ENCODE measurements at places on chromosomes 7 and 10.

- DNase-seq: no peak
Measured at GRCh38 chr7:6419310-6419773, 28.4 kb downstream of the DAGLB start.

GRCh38 chr7:33262476-33262875, 133.1 kb downstream of the BBS9 start:
- DNase-seq: peak; percentile 11

- DNase-seq: no peak
Measured at GRCh38 chr7:18541871-18542212, 46.3 kb downstream of the HDAC9 start.

DNA sequence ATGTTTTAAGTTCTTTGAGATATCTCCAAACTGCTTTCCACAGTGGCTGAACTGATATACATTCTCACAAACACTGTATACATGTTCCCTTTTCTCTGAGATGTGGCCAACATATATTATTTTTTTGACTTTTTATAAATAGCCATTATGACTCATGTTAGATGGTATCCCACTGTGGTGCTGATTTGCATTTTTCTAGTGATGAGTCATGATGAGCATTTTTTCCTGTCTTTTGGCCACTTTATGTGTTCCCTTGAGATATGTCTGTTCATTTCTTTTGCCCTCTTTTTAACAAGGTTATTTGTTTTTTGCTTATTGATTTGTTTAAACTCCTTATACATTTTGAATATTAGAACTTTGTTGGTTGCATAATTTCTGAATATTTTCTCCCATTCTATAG, 1055.1 kb downstream of the NXPH1 start:
- peak; percentile 88 for DNase-seq

DNA sequence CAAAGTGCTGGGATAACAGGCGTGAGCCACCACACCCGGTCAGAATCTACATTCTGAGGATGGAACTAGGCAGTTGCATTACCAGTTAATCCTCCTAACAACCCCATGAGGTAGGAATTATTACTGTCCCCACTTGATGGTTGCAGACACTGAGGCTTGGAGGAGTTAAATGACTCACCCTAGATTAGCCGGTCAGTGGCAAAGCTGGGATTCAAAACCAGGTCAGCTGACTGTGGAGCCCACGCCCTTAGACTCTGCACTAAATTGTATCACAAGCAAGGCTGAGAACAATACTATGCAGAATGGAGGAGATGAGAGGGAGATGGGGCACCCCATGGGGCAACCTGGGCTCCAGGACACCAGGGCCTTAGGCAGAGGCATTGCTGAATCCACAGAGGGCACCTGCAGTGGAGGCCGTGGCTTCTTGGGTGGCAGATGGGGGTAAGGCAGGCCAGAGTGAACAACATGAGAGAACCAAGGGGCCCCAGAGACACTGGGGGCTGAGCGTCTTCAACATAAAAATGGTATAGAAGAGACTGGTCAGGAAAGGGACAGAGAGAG, 723.4 kb downstream of the PARD3 start:
- no peak for DNase-seq

DNA sequence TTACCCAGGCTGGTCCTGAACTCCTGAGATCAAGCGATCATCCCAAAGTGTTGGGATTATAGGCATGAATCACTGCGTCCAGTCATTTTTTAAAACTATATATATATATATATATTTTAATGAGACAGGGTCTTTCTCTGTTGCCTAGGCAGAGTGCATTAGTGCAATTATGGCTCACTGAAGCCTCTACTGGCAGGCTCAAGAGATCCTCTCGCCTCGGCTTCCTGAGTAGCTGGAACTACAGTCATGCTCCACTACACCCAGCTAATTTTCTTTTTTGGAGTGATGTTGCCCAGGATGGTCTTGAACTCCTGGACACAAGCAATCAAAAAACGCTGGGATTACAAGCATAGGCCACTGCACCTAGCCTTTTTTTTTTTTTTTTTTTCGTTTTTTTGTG, 55.3 kb upstream of the KAT6B start:
- DNase-seq: no peak

DNA sequence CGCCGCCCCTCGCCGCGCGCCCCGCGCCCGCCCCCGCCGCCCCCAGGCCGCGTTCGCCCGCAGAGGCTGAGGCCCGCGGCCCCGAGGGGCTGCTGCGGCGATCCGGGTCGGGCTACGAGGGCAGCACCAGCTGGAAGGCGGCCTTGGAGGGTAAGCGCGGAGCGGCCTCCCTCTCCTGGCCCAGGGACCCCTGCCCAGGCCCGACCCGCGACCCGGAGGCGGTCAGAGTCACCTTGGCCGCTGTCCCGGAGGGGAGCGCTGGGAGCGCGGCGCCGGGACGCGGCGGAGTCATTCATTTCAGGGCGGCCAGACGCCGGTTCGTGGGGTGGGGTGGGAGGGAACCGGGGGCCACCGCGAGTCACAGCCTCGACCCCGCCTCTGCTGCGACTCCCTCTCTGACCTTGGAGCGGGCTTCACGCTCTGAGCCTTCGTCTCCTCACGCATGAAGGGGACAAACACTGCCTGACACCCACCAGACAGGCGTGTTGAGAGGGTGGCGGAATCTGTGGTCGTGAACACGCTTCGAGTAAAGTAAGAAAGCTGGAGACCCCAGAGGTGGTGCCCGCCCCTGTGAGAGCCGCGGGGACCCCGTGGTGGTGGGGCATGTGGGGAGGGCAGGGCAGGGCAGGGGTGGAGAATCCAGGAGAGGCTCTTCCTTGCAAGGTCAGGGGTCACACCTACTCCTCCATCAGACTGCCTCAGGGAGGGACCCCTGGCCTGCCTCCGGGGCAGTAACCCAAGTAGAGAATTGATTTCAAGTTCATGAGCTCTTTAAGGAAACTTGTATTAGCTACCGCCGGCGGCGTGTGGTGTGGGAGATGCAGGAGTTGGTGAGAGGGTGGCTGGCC, 707 bp downstream of the CLEC2L start:
- no peak for DNase-seq

GRCh38 chr7:69643708-69644445, 45.6 kb downstream of the AUTS2 start:
- DNase-seq: no peak

- DNase-seq: no peak
Measured at GRCh38 chr10:1939016-1939415, 201.7 kb upstream of the ADARB2 start.

- DNase-seq: peak; percentile 48
Measured at GRCh38 chr7:84336303-84336702, 141.7 kb upstream of the SEMA3A start.

GRCh38 chr10:54958844-54959243, 157.8 kb upstream of the PCDH15 start:
- DNase-seq: no peak

GRCh38 chr10:8336629-8337331, 282.3 kb downstream of the GATA3 start:
- DNase-seq: no peak

DNA sequence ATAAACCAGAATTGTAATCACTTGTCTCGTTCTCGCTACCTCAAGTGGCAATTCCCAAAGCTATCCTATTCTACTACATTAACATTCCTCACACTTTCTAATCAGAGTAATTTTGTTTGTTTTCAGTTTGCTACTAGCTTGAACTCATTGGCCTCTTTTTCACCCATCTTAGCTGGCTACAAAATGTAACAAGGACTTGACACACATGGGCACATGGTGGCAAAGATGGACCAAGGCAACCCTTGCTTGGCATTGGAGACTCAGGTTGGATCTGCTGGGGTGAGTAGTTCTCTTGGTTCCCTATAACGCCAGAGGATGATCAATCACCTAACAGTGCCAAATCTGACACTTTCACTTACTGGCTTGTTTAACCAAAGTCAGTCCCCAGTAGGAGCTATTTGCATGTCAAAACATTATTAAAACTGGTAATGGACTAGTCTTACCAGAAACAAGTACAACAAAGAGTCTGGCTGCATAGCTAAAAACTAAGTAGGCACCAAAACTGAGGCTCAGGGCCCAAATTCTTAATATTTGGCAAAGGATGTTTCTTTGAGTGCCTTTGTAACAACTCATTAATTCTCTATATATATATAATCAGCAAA, 1.9 kb downstream of the USP6NL start:
- no peak for DNase-seq

- DNase-seq: no peak
Measured at GRCh38 chr7:41900532-41900931, 197.6 kb upstream of the INHBA start.

- DNase-seq: no peak
Measured at GRCh38 chr10:69232736-69233480, 12.8 kb downstream of the HKDC1 start.

- DNase-seq: no peak
Measured at GRCh38 chr10:34964166-34964800, 125.9 kb downstream of the CUL2 start.

GRCh38 chr10:1634239-1634638, 103.1 kb downstream of the ADARB2 start:
- no peak for DNase-seq

DNA sequence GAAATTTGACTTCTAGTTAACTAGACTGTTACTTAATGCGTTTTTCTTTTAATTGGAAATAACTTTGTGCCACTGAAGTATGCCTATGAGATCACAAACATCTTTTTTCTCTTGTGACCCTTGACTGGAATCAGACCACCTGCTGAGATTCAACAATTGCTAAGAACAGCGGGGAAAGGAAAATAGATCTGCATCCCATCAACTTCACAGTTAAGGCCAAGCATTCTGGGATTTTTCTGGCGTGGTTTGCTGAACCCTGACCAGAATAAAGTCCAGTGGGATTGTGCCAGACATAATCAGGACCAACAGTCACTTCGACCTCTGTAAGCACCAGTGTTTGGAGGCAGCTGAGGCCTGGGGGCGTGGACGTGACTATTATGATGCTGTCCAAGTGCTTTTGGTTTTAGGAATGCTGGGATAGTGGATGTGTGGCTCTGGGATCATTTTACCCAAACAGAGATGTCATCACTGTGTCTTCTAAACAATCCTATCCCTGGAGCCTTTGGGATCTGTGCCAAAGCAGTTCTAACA, 373.3 kb upstream of the PRKCQ start:
- DNase-seq: no peak

DNA sequence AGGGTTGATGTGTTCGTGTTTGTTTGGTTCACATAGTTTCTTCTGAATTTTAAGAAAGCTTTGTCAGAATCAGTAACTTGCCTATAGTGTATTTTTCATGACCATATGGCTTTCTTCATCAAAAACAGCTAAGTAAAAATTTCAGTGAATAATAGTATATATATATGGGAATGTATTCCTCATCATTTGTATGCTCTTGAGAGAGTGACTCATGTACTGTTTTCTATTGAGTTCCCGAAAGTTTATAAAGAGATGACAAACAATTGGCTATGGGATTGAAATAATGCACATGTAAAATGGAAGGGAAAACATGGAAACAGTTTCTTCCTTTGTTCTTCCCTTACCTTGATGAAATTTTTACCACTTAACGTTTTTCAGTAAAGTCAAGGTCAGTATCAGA, 56.4 kb downstream of the KAT6B start:
- peak; percentile 27 for DNase-seq

DNA sequence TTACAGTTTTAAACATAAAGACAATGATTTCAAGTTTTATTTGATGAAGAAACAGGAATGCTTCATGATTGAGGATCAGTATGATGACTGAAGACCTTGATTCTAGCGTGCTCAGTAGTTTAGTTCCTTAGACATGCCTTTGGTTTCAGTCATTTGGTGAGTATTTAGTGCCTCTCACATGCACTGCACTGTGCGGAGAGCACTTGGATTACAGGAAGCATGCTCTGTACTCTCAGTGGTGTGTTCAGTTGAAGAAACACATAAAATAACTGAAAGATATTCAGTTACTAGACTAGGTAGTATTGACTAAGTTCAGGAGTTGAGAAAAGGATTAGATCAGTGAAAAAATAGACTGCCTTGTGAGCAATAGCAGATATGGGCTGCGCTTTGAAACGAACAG, 25.5 kb downstream of the RBM17 start:
- DNase-seq: no peak

DNA sequence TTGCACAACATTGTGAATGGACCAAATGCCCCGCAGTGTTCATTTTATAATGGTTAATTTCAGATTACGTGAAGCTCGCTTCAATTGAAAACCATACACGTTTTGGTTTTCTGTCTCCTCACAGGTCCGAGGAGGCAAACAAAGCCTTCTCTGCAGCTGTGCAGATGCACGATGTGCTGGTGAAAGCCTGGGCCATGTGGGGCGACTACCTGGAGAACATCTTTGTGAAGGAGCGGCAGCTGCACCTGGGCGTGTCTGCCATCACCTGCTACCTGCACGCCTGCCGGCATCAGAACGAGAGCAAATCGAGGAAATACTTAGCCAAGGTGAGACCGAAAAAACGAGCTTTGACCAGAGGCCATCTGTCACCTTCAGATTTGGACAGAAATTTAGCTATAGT, 110.3 kb downstream of the TRRAP start:
- DNase-seq: no peak

- no peak for DNase-seq
Measured at GRCh38 chr10:117264782-117265181, 23.9 kb downstream of the SLC18A2 start.

DNA sequence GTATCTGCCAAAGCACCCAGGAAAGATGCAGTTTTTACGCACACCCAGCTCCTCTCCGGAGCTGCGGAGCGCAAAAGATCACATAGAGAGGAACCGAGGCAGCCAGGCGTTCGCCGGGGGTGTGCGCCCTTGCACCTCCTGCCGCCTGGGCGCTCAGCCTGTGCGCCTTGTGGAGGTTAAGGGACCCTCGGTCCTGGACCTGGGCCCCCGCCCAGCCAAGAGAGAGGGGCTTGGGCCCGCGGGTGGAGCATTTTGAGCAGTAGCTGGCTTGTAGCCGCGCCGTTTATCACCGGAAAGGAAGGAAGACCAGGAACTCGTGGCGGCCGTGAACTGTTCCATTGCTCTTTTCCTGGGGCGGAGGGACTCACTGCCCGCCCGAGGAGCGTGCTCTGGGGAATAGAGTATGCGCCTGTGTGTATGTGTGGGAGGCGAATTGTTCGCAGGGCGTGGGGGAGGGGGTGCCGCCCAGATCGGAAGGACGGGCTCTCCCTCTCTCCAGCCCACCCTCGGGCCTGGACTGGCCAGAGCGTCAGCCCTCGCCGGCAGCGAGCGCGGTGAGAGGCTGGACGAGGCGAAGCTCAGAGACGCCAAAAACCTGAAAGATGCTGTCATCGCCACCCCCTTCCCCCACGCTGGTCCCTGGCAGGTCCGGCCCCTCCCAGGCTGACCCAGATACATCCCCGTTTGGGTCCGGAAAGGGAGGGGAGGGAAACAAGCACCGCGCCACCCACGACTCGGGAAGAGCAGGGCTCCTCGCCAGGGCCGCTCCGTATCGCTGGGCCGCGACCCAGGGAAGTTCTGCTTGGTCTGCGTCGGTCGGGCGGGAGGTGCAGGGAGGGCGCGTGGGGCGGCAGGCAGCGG, 1.2 kb upstream of the WNT2 start:
- peak; percentile 60 for DNase-seq
